ENCODE measurements at places on chromosomes 16 and 17.

GRCh38 chr16:10181196-10182162 is 749 bp downstream of the GRIN2A start:
- DNase-seq = no peak

DNA sequence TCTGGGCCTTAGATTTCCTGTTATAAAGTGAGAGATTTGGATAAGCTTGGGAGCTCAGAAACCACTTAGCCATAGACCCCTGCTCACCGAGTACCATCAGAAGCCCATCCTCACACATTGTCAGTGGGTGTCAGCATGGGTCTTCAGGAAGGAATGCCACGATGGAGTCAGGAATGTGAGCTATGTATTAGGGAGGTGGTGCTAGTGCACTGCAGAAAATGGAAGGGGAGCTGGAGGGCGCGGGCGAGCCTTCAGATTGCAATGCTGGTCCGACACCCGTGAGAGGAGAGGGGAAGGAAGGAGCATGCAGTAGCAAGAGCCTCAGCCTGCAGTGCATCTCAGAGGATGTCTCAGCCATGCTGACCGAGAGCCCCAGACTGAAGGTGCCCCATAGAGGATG is 294.5 kb downstream of the FOXL1 start:
- DNase-seq = no peak

DNA sequence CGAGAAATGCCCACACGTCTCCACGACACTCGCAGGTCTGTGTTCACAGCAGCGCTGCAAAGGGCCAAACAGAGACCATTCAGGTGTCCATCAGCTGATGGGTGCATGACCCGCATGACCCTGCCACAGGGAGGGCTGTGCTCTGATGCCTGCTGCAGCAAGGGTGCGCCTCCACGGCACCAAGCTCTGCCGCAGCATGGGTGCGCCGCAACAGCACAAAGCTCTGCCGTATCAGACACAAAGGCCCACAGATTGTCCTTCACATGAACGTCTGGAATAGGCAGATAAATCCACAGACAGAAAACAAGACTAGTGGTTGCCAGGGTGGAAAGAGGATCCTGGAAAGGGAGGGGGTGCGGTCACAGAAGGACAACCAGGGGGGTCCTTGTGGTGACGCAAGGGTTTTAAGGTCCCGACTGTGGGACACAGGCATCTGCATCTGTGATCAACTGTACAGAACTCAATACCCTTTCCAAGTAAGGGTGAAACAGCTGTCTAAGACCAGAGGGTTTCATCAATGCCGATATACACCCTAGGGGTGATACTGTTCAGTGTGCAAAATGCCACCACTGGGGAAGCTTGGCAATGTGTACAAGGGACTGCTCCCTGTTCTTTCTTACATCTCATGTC is 121.0 kb downstream of the ANKRD11 start:
- no peak for DNase-seq

DNA sequence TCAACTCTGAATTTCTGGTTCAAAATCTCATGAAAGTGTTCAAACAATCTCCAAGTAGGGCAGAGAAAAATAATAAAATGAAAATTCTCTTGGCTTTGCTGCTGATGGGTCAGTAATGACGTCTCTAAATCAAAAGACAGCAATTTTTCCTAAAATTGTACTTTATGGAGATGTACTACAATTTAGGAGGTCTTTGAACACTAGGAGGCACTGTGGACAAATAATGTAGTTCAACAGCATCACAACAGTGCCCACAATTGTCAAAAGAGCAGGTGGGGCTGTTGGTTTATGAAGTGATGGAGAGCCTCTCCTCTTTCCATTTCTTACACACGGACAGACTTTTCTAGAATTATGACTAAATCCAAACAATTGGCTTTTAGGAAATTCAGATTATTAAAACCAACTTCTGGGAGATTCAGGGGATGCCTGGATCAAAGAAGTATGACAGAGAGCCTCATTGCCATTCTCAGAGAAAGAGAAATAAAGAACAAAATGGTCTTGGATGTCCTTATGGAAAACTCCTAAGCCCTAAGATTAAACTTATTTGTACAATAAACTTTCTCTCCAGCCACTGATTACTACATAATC is 23.8 kb downstream of the EZH1 start:
- no peak for DNase-seq

DNA sequence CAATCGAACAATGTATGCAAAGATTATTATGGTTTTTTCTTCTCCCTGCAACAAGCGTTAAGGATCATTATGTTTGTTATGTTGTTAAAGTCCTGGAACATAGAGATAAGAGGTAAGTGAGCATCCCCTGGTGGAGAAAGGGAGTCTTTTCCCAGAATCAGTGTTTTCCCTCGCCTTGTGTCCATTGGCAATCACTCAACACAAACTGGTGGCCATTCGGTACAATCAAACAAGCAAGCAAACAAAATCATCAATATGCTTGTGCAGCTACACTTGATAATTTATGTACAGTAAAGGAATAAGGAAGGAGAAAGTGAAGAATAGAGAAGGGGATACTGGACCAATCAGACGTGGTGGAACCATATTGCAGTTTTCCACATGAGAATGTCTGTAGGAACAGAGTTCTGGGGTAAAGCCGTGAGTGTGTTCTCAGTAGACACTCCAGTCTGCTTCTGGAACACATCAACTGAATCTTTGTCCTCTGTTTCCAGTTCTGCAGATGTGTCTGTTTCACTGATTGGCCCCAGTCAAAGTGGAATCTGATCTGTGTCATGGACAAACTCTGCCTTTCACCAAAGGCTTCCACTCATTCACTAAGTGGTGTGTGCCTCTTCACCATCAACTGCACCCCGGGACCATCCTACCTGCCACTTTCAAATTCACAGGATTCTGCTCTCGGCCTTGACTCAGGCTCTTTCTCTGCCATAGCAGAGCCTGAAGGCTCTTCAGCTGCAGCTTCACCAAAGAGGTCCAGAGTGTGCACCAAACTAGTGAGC is 169.5 kb downstream of the AHSP start:
- no peak for DNase-seq

DNA sequence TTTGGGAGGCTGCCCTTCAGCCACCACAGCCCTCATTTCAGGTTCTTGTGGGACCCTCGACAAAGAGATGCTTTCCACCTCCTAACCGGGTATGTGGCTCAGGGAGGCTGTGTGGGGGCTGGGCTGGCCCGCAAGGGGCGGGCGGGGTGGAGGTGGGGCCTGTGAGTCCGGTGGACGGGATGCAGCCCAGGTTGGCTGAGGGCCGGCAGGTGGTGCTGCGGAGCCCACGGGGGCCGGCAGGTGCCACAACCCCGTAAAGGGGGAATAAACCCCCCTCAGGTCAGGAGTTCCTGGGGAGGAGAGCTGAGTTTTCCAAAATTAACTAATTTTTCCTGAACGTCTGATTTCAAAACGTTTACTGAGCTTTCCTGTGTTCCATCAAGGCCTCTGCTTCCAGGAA is 4.9 kb upstream of the CIAO3 start:
- DNase-seq = no peak

- DNase-seq = no peak
Observed at GRCh38 chr16:52547834-52548215, 882 bp upstream of the TOX3 start.

- DNase-seq = no peak
Observed at GRCh38 chr16:47858333-47858982, 297.3 kb downstream of the ABCC12 start.

GRCh38 chr16:20084624-20085226 is 11.0 kb upstream of the GPR139 start:
- no peak for DNase-seq

DNA sequence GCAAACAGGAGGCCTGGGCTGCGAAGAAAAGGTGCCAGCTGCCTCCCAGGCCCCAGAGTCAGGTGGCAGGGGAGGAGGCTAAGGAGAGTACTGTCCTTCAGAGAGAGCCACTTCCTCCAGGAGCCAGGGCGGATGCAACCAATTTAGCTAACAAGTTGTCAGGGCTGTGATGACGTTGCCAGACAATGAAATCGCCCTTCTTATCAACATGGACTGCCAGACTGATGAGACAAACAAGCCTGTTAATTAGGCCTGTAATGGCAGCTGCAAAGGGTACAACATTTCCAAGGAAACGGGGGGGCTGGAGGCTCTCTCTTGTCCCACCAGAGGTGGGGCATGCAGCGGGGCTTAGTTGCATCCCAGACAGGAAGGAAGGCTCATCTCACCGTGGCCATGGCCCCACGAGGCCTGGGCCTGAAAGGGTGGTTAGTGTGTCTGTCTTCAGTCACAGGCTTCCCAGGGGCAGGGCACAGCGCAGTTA is 111.8 kb downstream of the SDK2 start:
- DNase-seq = no peak

DNA sequence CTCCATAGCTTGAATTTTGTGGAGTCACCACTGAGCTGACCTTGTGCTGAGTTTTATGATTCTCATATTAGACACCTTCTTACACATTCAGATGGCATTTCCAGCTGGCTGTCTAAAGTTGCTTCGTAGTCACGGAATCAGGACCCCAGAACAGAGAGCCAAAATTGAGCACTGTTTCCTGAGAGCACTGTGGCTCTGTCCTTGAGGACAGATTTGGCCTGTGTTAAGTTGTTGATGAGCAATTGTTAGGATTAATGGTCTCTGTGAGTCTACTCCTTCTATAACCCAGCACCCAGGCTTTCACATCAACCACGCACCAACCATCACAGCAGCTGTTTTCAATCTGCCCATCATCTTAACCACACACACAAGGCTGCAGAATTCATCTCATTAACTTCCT is 277.5 kb upstream of the HSBP1 start:
- DNase-seq = no peak

- no peak for DNase-seq
Observed at GRCh38 chr17:7111784-7112509, 2.7 kb downstream of the ASGR2 start.

DNA sequence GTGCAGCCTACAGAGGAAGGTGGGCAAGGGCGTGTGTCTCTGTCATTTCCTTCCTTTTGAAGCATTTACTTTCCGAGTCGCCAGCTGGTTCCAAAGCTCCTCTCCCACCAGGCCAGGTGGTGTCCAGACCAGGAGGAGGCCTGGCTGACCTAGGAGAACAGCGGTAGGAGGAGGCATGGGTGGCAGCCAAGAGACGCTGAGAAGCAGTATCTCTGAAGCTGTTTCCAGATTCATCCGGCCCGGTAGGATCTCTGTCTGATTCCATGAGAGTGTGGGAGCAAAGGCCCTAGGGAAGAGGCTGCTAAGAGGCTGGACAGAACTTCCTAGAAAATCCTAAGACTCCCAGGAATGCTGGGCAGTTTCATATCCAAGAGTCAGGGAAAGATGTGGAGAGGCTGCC is 20.3 kb downstream of the MEOX1 start:
- no peak for DNase-seq

GRCh38 chr17:48037036-48037837 is at the start of gene COPZ2:
COPZ2 (minus strand) TSS chr17:48037797; CDS start chr17:48037777, 20 bp downstream.
- no peak for DNase-seq

GRCh38 chr16:49112754-49113153 is 168.9 kb downstream of the CBLN1 start:
- no peak for DNase-seq

DNA sequence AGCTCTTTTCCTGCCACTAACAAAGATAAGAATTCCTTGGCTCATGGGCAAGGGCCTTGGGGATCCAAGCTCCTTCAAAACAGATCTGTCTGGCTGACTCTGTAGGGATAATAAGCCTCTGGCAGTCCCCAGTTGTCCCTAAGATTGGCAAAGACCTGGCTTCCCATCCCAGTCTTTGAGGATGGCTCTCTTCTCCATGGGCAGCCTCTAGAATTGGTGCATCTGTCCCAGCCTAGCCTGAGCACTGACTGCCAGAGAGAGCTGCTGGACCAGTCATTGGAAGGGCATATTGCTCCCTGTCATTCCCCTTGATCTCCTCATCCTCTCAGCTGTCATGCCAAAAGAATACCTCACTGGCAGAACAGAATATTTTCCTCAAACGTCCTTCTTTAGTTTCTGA is 13.2 kb upstream of the CUEDC1 start:
- DNase-seq = no peak

DNA sequence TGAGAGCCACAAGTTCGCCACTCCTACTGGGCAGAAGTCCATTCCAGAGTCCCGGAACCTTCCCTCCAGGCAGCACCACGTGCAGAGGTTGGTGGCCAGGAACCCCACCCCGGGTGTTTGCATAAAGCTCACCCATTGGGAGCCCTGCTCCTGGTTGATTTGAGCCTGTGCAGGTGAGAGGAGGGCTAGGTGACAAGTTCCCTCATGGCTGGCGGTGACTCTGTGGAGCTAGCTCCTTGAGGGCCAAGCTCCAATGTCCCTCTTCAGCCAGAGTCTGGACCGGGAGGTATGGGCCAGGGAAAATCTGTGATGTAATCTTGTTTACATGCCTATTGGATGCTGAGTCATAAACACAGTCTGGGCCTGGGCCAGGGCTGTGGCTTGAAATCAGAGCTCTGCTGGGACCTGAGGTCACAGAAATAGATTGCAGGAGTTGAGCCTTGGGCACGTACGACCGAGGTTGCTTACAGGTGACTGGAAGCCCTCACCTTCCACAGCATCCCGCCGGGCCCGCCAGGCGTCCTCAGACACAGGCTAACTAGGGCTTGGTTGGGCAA is 118.9 kb downstream of the AATF start:
- DNase-seq = no peak

DNA sequence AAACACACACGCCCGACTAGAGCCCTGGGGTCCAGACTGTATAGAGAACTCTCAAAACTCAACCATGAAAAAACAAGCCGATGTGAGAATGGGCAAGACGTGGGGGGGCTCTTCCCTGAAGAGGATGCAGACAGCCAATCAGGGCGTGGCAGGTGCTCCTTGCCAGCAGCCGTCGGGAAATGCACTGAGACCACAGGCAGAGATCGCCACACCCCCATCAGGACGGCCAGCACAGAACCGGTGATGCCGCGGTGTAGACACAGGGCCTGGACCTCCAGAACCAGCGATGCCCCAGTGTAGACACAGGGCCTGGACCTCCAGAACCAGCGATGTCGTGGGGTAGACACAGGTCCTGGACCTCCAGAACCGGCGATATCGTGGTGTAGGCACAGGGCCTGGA is 169.2 kb downstream of the LAT start:
- no peak for DNase-seq

GRCh38 chr17:50059256-50059655 is 3.3 kb downstream of the ITGA3 start:
- no peak for DNase-seq

DNA sequence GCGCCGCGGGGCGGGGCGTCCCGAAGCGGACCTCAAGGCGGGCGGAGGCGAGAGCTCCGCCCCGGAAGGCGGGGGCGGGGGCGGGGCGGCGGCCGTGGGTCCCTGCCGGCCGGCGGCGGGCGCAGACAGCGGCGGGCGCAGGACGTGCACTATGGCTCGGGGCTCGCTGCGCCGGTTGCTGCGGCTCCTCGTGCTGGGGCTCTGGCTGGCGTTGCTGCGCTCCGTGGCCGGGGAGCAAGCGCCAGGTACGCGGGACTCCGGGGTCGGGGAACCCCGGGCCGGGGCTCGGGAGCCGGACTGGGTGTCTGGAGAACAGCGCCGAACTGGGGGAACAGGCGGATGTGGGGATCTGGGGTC is at the start of gene TNFRSF12A:
Gene TNFRSF12A (plus strand): TSS at position 122 of the 357 bp plus-strand sequence. CDS start 30 bp downstream, at position 152.
- no peak for DNase-seq

Measured in cortex of kidney (tissue), 1 donor.